ENCODE measurements at places on chromosomes 6 and 20.
A peak's percentile ranks its signal among the peaks of the same experiment; 100 is the strongest.

GRCh38 chr6:12178521-12178920 is 111.6 kb upstream of the EDN1 start:
- no peak for DNase-seq

GRCh38 chr6:132199343-132199742 is 201.9 kb downstream of the MOXD1 start:
- DNase-seq: no peak

- DNase-seq: no peak
Measured at GRCh38 chr6:109496036-109496772, 13.2 kb upstream of the ZBTB24 start.

GRCh38 chr6:25326126-25326525 is 47.0 kb downstream of the CARMIL1 start:
- DNase-seq: no peak

- DNase-seq: no peak
Measured at GRCh38 chr6:139713900-139714506, 339.6 kb upstream of the CITED2 start.

DNA sequence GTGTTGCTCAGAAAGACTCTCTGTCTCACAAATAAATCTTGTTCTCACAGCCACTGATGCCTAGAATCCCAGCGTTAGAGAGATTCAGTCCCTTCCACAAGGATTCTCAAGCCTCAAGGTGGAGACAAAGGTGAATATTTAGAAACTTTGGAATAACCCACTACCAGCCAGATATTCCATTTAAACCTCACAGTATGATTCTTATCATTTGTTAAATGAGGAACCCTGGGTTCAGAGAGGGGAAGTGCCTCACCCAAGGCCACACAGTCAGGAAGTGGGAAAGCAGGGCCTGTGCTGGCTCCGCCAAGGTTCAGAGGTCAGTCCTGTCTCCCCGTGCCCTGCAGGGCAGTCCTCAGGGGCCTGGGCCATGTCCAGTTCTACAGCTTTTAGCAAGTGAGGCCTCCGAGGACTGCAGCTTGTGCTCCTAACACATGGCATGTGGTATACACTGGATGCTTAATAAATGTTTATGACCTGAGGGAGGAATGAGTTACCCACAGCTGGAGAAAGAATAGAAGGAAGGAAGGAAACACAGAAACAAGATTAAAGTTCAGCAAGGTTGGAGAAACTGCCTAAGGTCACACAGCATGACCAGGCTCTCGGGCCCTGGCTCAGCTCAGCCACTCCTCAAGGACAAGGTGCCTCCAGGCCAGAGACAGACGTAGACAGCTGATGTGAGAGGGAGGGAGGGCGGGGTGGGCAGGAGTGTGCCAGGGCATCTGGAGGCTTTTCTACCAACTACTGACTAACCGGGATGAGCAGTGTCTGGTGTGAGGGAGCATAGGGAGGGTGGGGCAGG is 3.9 kb upstream of the TGM2 start:
- no peak for DNase-seq

DNA sequence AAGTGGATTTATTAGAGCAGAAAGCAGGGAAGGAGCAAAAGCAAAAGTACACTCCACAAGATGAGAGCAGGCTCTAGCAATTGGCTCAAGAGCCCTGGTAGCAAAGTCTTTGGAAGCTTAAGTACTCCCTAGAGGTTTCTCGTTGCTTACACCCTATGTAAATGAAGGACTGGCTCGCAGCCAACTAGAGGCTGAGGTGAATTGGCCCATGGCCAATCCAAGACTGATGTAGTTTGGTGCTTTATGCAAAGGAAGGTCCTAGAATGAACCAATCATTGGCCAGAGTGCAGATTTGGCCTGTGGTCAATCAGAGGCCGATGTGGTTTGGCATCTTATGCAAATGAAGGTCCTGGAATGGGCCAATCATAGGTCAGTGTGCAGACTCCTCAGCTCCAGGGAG is 191.3 kb upstream of the ARID1B start:
- no peak for DNase-seq

DNA sequence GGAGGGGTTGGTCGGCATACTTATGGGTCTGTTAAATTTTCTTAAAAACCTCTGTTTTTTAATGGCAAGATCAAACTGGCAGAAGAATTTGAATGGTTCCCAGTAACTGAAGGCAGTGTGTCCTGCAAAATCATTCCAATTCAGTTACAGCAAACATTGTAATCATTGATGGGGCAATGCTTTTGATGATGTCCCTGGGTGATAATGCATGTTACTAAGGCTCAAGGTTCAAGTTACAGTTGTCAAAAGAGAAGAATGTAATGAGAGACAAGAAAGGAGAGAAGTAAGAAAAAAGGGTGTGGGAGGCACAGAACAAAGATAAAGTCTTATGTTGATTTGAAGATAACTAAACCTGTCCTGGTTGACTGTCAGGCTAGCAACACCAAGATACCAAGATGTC is 54.9 kb downstream of the CEP162 start:
- no peak for DNase-seq

DNA sequence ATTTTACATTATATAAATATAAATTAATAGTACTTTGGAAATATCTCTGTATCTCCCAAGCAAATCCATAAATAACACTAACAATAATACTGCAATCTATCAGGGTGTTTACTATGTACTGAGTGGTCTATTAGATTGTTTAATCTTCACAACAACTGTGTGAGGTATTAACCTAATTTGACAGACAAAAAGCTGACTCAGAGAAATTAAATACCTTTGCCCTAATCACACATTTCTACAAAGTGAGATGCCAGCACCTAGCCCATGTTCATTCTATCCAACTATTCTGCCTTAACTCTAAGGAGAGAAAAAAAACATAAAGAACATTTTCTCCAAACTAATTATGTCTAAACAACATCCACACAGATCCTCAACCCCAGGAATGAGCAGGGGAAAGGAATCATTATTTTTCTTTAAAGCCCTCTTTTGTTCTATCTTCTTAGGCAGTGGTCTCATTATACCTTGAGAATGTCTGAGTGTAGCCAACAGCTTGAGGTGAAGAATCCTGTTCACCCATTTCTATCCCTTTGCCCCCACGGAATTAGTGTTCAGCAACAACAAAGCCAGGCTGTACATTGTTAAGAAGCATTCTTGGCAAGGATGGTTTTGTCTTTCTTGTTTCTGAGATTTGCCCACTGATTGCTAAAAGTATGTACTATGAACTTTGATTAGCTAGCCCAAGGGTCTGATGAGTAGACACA is 42.7 kb downstream of the PRL start:
- no peak for DNase-seq

GRCh38 chr6:125277838-125278237 is 23.9 kb downstream of the HDDC2 start:
- DNase-seq: no peak

DNA sequence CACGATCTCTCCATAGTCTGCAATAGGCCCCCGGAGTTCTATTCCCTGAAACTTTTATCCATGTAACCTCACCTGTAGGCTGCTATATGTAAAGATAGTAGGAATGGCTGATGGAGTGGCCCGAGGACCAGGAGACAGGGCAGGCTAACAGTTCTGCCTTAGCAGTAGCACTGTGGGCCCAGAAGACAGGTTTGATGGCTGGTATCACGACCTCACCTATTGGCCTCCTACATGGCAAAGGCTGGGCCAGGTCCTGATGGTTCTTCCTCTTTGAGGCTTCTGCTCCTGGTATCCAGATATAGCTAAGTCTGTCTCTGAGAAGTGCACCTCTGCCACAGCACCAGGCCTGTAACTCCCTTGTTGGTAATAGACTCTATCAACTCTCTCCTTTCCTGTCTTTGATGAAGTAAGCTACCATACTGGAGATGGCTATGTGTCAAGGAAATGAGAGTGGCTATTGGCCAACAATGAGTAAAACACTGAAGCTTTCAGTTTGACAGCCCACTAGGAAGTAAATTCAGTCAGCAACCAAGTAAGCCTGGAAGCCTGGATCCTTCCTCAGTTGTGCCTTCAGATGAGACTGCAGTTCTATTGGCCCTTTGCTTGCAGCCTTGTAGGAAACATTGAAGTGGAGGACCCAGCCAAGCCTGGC is 5.7 kb downstream of the SPEF1 start:
- no peak for DNase-seq

GRCh38 chr6:32397252-32397920 is 9.6 kb downstream of the BTNL2 start:
- DNase-seq: no peak

GRCh38 chr6:56434606-56435005 is 187.2 kb upstream of the COL21A1 start:
- no peak for DNase-seq

- no peak for DNase-seq
Measured at GRCh38 chr6:43089467-43089866, 13.4 kb downstream of the PTK7 start.

- DNase-seq: no peak
Measured at GRCh38 chr6:68636666-68637065, 1.6 kb downstream of the ADGRB3 start.

- DNase-seq: no peak
Measured at GRCh38 chr6:80095600-80095999, 10.9 kb upstream of the BCKDHB start.

DNA sequence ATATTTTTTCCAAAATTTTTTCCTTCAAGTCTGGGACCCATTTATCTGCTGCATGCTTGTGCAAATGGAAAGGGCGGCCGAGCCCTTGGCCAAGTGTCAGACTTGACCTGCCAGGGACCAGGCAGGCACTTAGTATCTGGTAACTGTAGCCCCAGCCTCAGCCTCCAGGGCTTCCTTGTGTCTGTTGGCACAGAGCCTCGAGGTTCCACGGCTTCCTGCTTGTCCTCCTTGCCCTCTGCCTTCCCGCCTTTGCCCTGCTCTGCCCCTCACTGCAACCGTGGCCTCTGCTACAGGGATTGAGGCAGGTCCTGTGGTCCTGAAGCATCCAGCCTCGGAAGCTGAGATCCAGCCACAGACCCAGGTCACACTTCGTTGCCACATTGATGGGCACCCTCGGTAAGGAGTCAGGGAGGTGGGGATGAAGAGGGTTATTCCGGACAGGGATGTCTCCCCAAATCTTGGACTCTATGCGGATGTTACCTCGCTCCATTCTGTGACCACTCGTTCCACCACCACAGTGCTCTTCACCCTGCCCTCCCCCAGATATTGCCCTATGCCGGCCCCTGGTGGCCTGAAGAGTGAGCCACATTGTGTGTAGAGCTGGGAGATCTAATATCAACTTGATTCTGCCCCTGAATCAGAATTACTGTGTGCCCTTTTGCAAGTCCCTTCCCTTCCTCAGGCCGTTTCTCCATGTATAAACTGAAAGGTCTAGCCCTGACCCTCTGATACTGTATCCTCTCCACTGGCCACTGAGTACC is 41.5 kb upstream of the SRF start:
- DNase-seq: peak; percentile 14

DNA sequence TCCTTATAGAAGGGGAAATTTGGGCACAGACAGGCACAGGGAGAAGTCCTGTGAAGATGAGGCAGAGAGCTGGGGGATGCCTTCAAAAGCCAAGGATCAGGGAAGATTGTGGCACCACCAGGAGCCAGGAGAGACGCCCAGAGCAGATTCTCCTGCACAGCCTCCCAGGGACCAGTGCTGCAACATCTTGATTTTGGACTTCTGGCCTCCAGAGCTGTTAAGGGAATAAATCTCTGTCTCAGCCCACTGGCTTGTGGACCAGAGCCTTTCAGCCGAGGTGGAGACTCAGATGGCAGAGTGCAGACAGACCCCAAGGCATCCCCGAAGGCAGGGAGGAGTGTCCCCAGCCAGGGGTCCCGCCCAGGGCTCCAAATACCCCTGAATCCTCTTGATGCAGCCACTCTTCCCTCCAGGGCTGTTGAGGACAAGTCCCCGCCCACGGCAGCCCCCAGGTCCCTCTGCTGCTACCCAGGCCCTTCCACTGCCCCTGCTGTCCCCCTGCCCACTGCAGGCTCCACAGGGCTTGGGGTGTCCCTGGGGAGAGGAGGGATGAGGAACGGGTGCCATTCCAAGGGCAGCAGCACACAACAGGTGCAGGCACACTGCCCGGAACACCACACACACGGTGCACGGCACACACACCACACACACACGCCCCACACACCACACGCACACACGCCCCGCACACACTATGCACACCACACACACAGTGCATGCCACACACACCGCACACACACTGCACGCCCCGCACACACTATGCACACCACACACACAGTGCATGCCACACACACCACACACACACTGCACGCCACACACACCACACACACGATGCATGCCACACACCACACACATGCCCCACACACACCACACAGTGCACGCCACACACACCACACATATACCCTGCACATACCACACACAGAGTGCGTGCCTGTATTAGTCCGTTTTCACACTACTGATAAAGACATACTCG is 311.4 kb downstream of the TAF4 start:
- DNase-seq: no peak

- DNase-seq: no peak
Measured at GRCh38 chr6:144316862-144317195, 31.7 kb downstream of the UTRN start.

DNA sequence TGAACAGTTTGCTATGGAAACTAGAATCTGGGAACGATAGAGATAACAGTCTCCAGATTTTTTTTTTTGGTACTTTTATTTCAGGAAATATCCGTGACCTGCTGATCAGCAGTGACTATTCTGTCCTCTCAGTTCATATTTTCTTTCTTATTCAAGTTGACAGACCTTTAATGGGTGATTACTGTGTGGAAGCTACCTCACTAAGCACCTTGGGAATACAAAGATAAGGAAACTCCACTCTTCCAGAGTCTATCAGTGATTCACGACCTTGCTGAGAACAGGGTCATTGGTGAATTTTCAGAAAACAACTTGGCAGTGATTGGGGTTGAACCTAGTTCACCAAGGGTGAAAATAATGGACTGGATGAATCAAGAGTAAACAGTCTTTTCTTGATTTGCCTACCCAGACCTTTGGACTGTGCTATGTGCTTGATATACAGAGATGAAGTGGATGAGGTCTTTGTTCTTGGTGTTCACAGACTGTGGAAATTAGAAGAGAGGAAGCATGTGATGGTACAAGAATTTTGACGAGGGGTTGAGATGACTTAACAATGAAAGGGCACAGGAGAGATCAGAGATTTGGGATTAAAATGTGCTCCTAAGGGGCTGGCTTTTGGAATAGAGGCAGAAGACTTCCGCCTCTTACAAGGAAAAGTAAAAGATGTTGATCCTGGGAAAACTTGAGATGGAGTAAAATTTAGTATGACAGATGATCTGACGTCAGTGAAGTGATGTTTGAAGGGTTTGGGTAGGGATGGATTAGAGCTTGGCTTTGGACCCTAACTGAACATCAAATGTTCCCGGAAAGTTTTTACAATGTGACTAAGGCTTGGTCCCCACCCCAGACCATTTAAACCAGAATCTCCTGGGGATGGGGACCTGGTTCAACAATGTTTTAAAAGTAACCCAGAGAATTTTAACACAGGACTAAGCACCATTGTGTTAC is 1.2 kb downstream of the KAT14 start:
- DNase-seq: no peak

DNA sequence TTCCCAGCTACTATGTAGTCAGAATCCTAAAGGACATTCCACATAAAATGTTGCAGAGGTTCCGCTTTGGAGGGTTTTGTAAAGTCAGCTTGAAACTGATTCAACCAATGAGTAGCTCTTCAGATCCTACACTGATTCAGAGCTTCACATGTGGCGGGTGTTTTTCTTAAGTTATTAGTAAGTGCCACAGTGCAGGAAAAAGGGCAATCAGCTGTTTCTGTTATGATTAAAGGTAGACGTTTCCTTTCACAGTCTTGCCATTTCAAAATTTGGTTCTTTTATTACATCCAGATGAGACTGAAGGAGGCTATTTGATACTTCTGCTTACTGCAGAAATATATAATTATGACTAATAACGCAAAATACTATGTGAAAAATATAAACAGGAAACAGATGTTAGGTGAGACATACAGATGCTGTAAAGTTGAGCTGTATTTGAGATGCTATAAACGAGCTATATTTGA is 443.9 kb downstream of the CDKAL1 start:
- no peak for DNase-seq

GRCh38 chr6:42103216-42103615 is 39.2 kb downstream of the C6orf132 start:
- no peak for DNase-seq

All from stimulated activated naive CD8-positive, alpha-beta T cell treated with anti-CD3 and anti-CD28 coated beads, Interleukin-15, Interleukin-2, amounts not matched to agents 100 U/mL and 50 U/mL, for 24 hours (primary cell).